SJCRH30 (cell line): ENCODE measurements at places on chromosomes 11 and 22.

DNA sequence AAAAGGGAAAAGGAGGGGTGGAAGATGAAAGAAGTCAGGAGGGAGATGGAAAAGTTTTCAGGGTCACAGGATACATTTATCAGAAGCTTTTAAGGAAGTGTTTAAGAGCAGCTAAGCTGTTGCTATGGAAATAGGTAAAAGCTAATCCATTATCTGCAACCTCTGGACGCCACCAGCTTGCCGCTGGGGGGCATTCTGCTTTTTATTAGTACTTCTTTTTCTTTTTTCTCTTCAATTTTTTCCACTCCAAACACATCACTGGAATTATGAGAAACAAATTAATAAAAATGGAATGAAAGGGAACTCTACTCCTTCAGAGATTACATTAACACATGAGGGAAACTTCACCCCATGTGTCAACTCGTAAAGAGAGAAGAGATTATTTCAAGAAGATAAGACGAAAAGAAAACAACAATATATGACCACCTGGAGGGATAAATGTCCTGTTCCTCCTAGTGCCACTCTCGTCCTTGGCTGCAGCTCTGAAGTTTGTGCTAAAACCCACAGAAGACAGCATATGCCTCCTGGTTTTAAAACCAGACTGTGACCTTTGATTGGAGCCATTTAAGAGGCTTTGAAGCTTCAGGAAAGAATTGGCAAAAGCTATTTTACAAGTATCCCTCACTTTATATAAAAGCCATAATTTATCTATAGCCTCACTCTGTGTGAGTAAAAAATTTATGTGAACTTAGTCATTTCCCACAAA is 972.8 kb downstream of the OPCML start:
- DNase-seq, result no peak

DNA sequence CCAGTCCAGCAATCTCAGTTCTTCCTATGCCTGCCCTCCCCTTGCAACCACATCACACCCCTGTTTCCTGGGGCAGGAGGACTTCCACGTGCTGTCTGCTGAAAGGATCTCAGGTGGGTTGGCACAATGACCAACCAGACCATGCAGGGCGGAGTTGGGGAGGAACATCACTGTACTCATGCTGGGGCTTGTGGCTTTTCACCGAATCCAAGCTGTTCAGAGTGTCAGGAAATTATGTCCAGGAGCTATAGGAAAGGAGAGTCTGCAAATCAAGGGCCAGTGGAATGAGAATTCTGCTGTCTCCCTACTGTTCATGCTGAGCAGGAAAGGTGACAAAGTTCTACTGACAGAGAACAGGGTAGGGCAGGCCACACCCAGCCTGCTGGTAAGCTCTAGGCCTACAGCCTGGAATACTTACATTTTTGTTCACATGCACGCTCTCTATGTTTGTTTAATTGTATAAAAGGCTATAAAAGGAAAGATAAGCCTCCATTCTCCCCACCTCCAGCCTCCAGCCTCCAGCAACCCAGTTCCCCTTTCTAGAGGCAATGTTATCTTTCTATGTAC is 1.7 kb upstream of the PLAAT2 start:
- DNase-seq, result no peak

GRCh38 chr22:36928786-36929535 is 15.5 kb downstream of the CSF2RB start:
- no peak for DNase-seq

DNA sequence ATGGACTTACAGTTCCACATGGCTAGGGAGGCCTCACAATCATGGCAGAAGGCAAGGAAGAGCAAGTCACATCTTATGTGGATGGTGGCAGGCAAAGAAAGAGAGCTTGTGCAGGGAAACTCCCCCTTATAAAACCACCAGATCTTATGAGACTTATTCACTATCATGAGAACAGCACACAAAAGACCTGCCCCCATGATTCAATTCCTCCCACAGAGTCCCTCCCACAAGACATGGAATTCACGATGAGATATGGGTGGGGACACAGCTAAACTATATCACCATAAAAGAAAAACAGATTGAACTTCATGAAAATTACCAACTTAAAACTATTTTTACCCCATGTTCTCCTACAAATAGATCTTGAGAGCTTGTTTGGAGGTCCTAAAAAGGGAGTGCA is 19.6 kb downstream of the ENTHD1 start:
- no peak for DNase-seq

GRCh38 chr11:66958956-66959274 is 732 bp upstream of the PC start:
- no peak for DNase-seq

GRCh38 chr11:17413414-17414316 is 25.2 kb upstream of the KCNJ11 start:
- DNase-seq, result no peak

DNA sequence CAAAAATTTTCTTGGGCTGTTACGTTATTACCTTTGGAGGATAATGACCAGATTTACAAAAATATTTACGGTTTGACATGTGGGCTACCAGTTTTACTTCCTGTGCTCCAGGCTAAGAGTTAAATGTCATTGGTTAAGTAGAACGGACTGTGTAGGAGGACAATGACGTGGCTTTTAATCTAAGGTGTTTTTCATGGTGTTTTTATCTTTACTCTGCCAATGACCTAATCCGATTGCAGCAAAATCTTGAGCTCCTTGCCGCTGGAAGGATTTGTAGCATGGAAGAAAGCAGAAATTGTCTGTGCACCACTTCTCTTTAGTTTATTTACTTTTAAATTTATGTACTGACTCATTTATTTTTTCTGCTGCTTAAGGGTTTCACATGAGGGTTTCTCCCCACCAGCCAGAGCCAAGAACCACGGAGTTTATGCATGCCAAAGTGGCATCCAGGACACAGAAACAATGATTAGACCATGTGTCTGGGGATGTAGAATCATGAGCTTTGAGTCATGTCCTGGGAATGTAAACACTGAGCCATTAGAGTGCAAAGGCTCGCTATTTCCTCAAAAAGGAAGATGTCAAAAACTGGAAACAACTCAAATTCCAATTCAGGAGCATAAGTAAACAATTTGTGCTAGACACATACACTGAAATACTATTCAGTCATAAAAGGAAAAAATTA is 1.9 kb upstream of the CARD16 start:
- DNase-seq, result peak; percentile 6

- DNase-seq, result no peak
Observed at GRCh38 chr11:17894929-17895658, 117.8 kb downstream of the SERGEF start.

DNA sequence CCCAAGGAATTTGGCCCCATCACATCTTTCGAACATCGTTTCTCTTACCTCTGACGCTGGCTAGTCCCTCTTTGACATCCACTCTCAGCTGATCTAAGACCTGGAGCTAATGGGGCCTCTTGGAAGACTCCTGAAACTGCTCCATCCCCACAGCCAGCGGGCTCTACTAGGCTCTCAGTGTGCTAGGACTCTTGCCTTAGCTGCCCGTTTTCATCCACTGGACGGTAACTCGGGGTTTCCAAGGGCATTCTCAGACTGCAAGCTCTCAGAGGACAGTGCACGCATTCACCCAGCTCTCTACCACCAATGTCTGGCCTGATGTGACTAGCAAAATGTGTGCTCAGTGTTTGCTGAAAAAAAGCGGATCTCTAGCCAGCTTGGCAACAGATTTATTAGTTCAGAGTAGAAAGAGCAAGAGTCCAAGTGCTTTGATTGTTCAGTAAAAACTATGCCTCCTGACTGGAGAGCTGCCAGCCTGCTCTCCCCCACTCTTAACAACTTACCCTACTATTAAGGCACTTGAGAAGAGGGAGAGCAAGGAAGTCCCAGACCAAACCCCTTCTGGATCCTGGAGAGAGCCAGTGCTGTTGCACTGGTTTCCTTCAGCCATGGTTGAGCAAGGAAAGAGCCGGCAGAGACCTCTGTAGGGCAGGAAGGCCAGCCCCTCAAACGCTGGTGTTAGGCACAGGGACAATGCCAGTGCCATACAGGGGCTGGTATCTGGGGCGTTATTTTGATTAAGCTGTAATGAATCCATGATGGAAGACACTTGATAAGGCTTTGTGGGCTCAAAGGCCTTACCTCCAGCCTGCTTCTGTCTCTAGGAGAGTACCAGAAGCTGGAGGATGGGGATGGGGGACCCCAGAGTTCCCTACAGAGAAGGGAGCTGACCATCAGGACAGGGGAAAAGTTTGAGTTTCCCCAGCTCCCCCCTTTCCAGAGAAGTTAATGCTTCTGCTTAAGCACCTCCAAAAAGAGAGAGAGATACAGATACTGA is 9.2 kb downstream of the RELA start:
- DNase-seq, result no peak
